Stimulated activated CD8-positive, alpha-beta memory T cell treated with anti-CD3 and anti-CD28 coated beads, Interleukin-7, amount 100 ng/mL, for 1 hour (primary cell): ENCODE measurements at places on chromosomes 5 and 9.

- peak; percentile 66 for DNase-seq
Observed at GRCh38 chr9:126985870-126986498, 71.4 kb downstream of the RALGPS1 start.

- no peak for DNase-seq
Observed at GRCh38 chr9:127159325-127159801, 36.9 kb upstream of the ANGPTL2 start.

DNA sequence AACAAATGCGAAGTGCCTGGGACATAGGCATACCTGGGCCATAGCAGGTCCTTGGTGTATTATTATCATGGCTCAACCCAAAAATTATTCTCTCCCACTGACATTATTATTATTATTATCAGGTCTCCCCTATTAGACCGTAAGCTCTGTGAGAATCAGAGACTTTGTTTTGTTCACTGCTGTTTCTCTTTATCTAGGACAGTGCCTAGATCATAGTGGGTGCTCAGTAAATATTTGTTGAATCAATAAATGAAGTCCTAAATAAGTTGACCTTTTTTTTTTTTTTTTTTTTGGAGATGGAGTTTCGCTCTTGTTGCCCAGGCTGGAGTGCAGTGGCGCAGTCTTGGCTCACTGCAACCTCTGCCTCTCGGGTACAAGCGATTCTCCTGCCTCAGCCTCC lies 4.9 kb upstream of the TMEFF1 start:
- no peak for DNase-seq

DNA sequence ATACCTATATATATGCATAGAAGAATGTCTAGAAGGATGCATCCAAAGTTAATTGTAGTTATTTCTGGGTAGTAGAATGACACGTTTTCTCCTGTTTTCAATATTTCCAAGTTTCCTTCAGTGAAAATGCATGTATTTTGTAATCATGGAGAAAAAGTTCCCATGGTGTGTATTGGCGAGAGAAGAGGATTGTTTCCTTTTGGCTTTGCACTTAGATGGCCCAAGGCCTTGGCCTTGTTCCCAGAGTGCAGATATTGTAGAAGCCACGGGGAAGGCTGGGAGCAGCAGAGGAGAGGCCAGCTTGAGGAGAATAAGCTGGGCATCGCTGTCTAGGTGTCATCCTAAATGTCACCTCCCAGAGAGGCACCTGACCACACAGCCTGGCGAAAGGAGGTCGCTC lies 44.0 kb downstream of the IRF1 start:
- DNase-seq = no peak
